ENCODE measurements at places on chromosomes 3 and 15.

DNA sequence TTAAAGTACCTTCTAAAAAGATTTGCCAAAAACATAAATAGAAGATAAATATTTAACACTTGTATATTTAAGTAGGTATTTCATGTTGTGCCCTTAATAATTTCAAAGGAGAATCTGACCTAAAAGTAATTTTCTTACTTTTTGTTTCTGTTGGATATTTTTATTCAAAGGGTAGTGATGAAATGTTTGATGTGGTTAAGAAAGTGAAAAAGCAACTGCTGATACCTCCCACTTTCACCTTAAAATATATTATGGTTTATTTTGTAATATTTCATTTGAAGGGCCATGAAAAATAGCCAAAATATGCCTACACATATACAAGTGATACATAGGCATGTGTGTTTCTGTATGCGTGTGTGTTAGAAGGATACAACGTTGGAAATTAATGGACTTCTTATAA lies 5.8 kb upstream of the SLITRK3 start:
- no peak for DNase-seq

- DNase-seq = no peak
Observed at GRCh38 chr3:121649645-121650044, 11.1 kb downstream of the HCLS1 start.

- DNase-seq = no peak
Observed at GRCh38 chr3:188370081-188370830, 216.3 kb downstream of the LPP start.

- peak; percentile 22 for DNase-seq
Observed at GRCh38 chr3:127406309-127407025, 118.6 kb upstream of the PRR20G start.

DNA sequence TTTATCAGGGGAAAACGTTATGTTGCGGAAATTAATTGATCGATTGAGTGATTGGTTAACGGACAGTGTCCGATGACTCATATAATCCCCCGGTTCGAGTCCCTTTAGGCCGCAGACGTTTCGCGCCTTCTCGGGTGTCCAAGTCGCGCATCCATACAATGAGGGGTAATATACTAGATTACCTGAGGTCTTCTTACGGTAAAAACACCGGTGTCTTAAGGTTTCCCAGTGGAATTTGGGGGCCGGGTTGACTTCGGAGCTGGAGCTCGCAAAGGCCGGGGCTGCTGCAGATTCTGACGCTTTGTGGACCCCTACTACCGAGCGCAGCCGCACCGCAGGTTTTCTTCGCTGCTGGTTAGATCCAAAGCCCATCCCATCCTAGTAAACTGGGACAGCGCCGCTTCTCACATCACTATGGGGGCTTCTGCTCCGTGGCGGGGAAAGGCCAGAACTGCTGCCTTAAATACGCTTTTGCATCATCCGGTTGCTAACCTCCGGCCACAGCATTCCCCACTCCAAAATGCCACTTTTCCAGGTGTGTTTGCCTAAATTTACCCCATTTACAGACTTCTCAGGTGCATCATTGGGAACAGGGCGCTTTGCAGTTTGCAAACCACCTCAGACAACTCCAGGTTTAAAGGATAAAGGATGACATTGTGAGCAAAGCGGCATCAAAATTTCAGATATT lies 858 bp upstream of the SACM1L start:
- DNase-seq = peak; percentile 40

DNA sequence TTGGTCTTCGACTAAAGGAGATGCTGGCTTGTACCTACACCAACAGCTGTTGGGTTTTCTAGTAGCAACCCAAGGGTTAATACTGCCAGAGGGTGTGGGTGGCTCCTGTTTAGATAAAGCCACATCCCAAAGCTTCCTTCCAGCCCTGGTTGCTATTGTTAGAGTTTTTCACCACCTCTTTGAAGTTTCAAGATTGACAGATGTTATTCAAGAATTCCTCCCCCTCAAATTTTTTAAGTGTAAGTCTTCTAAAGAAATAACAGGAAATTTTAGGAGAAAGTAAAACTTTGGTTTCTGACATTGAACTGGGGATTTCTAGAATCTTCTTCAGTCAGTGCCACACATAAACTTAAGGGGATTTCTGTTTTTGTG lies 60.9 kb downstream of the TGFBR2 start:
- no peak for DNase-seq

GRCh38 chr3:77038468-77038929 lies 1.4 kb upstream of the ROBO2 start:
- peak; percentile 29 for DNase-seq

DNA sequence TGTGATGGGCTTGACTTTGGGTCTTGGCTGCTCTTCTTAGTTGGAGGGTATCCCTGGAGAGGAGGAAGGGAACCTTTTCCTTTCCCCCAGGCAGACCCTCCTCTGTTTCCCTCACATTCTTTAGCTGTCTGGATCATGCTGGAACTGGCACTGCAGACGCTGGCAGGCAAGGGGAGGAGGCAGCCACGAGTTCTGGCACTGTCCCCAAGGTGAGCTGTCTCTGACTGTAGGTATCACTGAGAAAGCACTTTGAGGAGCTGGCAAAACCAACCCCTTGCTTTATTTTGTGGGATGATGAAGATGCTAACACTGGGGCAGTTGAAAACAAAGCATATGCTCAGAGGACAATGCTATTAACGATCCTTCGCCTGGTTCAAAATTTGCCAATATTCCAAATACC lies 175.0 kb downstream of the SOX2 start:
- no peak for DNase-seq

DNA sequence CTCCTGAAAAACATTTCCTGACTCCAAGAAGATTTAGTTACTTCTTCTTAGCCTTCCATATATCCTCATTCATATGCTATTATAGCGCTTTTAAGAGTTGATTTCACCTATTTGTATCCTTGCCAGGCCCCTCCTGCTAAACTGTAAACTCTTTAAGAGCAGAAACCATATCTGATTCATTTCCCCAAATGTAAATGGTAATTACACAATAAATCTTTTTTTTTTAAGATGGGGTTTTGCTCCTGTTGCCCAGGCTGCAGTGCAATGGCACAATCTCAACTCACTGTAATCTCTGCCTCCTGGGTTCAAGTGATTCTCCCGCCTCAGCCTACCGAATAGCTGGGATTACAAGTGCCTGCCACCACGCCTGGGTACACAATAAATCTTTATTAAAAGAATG lies 4.5 kb downstream of the DLEC1 start:
- no peak for DNase-seq

Measured in left colon (tissue), 2 donors.